ENCODE measurements at places on chromosomes 11 and 22. TPM values are rescaled to one million over a fixed set of nuclear protein-coding genes. Genes with fewer than 3 reads are reported as not detected.
A peak's percentile ranks its signal among the peaks of the same experiment; 100 is the strongest.

- no peak for DNase-seq
These were observed 238.0 kb upstream of the PLET1 start for GRCh38 chr11:112498701-112499100.

GRCh38 chr11:92384358-92384757 lies 159.7 kb downstream of the FAT3 start:
- no peak for DNase-seq

GRCh38 chr22:38872831-38873248 lies 824 bp upstream of the CBX6 start:
- no peak for DNase-seq

DNA sequence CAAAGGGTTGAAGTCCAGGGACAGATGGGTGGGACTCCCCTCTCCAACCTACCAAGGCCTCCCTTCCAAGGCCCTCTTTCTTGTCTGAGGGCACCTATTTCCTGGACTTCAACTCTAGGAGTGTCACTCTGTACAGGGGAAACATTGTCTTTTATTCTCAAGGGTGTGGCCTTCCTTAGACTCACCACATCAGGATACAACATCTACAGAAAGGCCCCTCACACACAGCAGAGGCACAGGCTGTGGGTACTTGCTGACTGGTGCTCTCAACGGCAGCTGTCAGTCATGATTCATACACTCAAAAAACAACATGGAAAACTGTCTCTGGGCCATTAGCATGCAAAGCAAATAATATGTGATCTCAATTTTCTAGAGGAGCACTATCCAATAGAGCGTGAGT lies 78.0 kb downstream of the RCN1 start:
- no peak for DNase-seq

- DNase-seq, result no peak
These were observed 32.3 kb downstream of the BID start for GRCh38 chr22:17741866-17742526.

DNA sequence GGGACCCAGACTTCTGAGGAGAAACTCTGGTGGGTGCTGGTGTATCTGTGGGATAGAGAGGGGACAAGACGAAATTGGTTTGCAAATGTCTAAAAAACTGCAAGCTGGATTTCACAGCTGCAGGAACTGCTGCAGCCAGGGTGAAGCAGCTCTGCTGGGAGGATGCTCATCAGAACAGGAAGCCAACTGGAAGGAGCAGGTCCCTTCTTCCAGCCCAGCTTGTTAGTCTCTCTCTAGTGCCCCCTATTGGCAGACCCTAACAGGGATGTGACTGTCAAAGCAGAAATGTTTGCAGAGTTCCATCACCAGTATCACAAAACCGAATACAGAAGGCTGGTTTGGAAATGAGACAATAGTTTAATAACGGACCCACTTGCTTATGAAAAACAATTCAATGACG lies 74.8 kb upstream of the SLC22A12 start:
- no peak for DNase-seq

- DNase-seq, result no peak
These were observed 132.1 kb upstream of the BLID start for GRCh38 chr11:122248131-122248530.

DNA sequence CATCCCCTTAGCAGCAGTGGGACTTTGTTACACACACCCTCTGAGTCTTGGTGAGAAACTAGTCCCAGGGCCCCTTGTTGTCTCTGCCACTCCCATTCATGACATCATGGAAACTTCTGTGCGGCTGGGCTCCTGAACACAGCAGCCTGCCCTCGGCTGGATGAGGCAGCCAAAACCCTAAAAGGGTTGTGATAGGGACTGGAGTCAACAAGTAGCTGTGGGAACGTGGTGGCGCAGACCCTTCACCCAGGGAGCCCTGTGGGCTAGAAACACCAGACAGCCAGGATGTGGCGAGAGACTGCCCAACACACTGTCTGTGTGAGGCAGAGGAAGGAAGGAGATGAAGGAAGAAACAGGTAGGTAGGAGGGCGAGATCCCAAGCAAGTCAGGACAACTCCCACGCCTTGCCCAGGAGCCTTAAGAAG lies 3.9 kb downstream of the CD3D start:
- DNase-seq, result peak; percentile 68

- no peak for DNase-seq
These were observed 8.4 kb upstream of the MAP6 start for GRCh38 chr11:75677275-75677674.

GRCh38 chr22:44671742-44672141 lies 30.3 kb upstream of the PRR5 start:
- peak; percentile 72 for DNase-seq

DNA sequence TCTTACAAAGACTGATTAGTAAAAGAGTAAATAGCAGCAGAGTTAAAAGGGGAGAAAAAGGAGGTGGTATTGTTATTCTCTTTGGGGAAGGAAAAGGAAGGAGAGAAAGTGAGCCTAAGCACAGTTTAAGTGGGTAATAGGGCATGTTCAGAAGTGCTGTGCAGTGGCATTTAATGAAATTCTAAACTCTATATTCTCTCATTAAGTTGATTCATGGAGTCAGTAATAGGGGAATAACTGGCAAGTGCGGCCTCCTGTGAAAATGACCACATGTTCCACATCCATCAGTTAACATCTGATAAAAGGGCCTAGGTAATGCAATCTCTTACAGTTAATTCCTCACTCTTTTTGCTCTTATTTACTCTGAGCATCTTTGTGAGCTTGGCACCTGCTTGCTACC lies 516.7 kb downstream of the JRKL start:
- DNase-seq, result no peak

DNA sequence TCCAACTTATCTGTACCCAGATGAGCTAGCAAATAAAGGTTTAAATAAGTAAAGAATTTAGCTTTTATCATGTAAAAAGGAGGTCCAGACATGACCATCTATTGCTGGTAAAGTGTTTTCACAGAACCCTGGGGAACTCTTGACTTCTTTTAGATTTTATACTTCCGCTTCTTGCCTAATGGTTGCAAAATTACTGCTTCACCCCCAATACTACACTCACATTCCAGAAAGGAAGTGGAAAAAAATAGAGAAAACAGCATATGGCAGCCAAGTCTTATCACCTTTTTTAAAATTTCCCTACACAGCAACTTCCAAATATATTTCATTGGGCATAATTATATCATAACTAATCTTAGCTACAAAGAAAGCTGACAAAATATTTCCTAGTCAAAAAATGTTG lies 12.1 kb downstream of the BBOX1 start:
- no peak for DNase-seq

- peak; percentile 96 for DNase-seq
These were observed 723 bp upstream of the CD82 start for GRCh38 chr11:44564670-44565210.

DNA sequence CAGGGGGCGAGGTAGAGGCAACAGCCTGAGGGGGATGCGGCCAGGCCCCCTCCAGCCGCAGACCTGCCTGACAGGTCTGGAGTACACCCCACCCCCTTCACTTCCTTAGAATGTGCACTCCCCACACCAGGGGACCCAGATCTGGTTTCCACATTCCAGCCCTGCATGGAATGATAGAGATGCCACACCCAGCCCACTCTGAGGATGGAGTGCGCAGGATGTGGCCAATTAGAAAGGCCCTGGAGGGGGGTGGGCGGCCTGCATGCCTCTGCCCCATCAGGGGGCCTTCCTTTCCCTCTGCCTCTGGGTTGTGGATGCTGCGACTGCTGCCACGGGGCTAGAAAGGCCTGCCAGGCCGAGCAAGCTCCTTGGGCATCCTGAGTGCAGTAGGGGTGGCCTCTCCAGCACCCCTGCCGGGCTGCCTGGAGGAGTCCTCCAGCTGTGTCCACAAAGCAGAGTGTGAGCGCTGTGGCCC lies 28.2 kb upstream of the MGAT3 start:
- DNase-seq, result no peak

- DNase-seq, result no peak
These were observed 40.7 kb upstream of the POU2AF1 start for GRCh38 chr11:111419641-111420327.

DNA sequence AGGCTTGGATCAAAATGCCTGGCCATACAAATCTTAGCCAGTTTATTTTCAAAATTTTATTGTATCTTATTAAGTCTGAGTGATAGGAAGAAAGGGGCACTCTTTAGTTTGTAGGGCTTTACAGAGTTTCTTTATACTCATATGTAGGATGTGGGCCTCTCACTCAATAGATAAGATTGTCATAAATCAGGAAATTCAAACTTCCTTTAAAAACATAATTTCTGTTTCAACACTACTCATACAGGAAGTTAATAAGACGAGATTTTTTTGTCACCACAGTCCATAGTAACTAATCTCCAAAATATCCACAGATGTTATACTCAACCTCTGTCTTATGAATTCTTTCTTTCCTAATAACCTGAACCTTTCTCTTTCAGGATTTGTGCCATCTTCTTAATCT lies 13.3 kb upstream of the OR56B4 start:
- no peak for DNase-seq

GRCh38 chr11:76314741-76315090 lies 66.2 kb downstream of the THAP12 start:
- DNase-seq, result peak; percentile 65

DNA sequence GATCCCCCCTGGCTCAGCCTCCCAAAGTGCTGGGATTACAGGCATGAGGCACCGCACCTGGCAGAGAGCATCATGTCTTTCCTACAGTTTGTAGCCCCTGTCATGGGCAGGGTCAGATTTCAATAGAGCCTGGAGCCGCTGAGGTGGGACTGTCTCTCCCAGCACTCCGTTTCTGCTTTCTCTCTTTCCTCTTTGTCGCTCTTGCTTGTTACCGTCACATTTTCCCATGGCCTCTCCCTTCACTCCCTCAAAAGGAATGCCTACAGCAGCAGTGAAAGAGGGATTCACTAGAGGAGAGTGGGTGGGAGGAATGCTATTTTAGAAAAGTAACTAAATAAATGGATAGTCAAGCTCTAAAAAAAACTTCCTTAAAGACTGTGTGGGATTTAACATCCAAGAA lies 136.7 kb upstream of the TTC12 start:
- no peak for DNase-seq

DNA sequence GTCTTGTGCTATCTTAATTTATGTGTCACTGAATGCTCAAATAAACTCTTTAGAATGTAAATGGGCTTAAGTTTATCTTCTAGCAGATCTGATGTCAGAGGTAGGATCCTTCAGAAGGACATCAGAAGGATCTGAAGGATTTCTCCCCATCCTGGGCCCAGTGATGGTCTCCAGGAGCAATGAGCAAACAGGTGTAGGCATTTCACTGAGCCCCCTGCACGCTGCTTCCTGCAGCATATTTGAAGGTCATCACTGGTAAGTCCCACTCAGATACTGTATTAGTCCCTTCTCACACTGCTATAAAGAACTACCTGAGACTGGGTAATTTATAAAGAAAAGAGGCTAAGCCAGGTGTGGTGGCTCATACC lies 4.5 kb downstream of the GSTP1 start:
- no peak for DNase-seq

- no peak for DNase-seq
These were observed 11.3 kb downstream of the NCF4 start for GRCh38 chr22:36872084-36872483.

DNA sequence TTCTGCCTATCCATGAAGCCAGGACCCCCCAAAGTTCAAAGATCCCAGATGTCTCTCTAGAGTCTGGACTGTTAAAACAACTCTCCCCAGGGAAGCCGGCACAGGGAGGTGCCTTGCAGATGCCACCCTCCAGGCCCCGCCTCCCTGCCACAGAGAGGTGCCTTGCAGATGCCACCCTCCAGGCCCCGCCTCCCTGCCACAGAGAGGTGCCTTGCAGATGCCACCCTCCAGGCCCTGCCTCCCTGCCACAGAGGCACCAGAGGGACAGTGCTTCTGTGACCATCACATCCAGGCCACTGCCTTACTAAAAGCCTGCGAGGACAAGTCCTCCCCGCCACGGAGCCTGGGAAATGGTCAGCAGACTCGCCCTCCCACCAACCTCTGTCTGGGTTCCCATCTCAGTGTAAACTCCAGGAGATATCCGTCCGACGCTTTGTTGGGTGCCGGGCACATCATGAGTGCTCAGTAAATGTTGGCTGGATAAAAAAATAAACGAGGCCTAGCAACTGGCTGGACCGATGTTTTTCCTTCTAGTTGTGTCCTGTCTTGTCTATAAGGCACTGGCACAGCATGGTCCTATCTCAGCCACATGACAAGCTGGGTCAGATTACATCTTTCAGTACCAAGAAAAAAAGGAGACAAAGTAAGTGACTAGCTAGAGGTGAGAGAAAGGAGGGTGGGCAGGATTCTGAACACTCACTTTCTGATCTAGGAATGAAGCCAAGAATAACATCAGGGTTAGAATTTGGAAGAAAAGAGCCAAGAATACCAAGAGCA lies 91.2 kb upstream of the CSNK2A3 start:
- DNase-seq, result peak; percentile 44

DNA sequence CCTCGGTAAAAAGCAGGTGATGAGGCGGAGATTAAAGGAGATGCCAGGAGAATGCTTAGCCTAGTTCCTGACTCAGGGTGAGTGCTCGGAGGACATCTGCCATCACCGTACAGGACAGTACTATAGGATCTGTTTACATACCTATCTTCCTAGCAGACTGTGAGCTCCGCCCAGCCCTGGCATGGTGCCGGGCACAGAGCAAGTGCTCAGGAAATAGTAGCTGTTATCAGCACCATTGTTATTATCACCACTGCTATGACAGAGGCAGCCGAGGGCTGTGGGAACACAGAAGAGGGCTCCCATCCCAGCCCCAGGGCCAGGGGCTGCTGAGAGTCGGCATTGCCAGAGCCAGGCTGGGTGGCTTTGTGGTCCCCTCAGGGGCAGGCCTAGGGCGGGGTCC lies 642 bp upstream of the SEPTIN3 start:
- DNase-seq, result peak; percentile 29

OR4D5 gene
- total RNA-seq, result not detected

GAL3ST1 gene
- total RNA-seq, result 0.13 TPM

SLC22A25 gene
- not detected for total RNA-seq

GCAT gene
- 12.8 TPM for total RNA-seq

ANO9 gene
- total RNA-seq, result 7.4 TPM

CSTF3 gene
- 23.2 TPM for total RNA-seq

IL10RA gene
- total RNA-seq, result not detected

PANX3 gene
- total RNA-seq, result not detected

MED19 gene
- 13.2 TPM for total RNA-seq

COMMD9 gene
- 9.2 TPM for total RNA-seq

MS4A15 gene
- not detected for total RNA-seq

CRYBB3 gene
- not detected for total RNA-seq

CARD18 gene
- total RNA-seq, result 0.38 TPM

Measured in bronchial epithelial cell (primary cell).